Stimulated activated CD8-positive, alpha-beta memory T cell treated with anti-CD3 and anti-CD28 coated beads, Interleukin-2, amount 100 ng/mL, for 1 hour (primary cell): ENCODE measurements at places on chromosomes 7 and 10.

DNA sequence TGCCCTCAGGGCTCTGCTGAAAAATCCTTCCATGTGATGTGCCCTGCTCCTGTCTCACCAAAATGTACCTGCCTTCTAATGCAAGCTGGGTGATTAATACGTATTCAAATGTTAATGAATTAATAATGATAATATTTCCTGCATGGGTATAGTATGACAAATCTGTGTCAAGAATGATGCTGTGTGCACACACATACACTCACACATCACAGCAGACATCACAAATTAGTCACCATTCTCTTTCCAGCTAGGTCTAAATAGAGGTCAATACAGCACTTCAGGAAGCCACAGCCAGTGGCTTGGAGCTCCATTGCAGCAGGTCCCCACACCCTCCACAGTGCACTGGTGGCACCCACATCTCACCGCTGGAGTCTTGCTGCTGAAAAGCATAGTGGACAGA, 681.2 kb upstream of the NRP1 start:
- no peak for DNase-seq

GRCh38 chr7:2299870-2300512, 14.2 kb downstream of the SNX8 start:
- DNase-seq: no peak

GRCh38 chr7:127250312-127251035, 2.3 kb downstream of the GRM8 start:
- DNase-seq: no peak

GRCh38 chr7:100547872-100548271, 8.9 kb downstream of the AGFG2 start:
- DNase-seq: no peak

DNA sequence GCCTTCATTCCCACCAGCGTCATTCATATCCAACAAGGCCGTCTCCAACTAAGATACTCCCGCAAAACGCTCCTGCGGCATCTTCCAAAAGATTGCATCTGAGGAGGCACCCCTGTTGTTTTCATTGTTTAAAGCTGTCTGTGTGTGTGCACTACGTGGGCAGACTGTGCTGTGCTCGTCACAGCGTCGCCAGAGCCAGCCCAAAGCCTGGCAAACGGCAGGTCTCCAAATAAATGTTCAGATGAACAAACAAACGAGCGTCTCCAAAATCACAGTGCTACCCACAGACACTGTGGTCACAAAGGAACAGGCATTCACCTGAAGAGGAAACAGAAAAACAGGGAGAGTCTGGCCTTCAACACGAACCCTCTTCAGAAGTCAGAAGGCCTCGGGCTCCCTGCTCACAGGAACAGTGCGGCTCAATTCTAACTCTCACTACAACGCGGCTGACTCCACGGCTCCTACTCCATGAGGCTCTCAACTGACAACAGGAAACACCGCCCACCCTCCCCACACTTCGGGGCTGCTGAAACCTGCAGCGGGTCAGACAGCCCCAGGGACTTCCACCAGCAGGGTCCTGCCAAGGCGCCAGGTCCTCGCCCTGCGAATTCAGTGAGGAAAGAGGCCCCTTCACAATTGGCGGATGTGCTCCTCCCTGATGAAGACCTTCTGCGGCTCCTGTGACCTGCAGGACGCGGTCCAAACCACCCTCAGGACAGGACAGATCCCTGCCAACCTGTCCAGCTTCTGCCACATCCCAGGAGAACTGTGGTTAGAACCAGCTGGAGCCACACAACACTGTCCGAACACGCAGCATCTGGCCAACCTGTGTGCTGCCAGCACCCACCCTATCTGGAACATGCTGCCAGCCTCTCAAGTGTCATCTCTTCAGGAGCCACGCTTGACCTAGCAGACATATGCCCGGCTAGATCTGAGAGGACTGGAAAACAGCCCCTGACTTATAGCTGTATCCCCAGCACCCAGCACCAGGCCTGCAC, 36.1 kb downstream of the MAD1L1 start:
- no peak for DNase-seq

GRCh38 chr7:2759736-2760097, 71.7 kb downstream of the AMZ1 start:
- no peak for DNase-seq

DNA sequence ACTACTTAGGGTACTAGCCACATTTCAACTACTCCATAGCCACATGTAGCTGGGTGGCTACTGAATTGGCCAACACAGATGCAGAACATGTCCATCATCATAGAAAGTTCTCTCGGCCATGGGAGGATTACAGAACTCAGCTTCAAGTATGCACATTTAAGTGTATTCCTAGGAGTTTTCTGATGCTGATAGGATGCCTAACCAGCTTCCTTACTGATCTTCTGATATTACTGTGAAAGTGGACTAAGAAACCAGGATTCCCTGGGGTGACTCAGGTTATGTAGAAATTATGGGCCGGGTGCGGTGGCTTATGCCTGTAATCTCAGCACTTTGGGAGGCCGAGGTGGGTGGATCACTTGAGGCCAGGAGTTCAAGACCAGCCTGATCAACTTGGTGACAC, 125.5 kb downstream of the FRMD4A start:
- DNase-seq: no peak

- DNase-seq: no peak
These were observed 124.7 kb downstream of the CFAP58 start for GRCh38 chr10:104478380-104478779.

DNA sequence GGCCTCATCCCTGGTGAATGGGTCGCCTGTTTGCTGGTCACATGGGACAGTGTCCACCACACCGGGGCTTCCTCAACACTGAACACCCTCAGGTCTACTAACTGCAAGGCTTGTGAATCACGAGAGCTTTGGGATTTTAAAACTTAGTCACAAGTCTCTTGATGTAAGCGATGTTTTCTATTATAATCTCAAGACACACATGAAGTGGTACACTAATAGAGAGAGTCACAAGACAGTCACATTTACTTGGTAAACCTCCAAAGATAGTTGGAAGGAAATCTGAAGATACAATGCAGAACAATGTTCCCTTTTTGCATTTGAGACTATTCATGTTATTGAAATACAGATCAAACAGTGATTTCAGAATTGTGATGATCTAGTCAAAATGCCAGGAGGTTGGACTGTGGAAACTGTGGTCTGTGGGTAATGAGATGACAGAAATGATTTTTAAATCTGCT, 233.1 kb upstream of the KLF6 start:
- DNase-seq: no peak

DNA sequence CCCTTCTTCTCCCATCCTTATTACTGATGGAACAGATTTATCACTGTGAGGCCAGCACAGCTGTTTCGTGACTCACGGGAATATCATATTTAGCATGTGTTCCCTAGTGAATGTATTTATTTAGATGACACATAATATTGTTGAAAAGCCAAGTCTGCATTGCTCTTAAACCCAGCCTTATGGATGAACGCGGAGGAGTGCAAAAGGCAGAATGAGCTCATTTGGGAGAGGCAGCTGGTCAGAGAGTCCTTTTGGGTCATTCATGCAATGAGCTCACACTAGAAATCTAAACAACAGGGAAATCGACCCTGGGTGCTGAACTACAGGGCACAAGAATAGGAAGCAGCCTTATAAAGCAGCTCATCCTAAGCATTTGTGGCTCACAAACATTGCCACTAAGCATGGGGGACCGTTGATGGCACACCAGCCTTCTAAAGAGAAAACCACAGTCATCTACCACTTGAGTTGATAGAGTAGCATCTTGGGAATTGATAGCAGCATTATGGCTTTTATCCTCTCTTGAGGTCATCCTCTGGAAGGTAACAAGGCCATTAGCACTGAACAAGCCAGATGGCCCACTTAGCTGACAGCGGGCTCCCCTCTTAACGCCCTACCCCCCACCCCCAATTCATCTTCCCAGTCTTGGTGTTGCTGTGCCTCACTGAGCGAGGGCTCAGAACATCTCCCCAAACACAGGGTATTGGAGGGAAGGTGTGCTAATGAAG, 32.9 kb upstream of the SDK1 start:
- no peak for DNase-seq

- no peak for DNase-seq
These were observed 292.6 kb upstream of the MGMT start for GRCh38 chr10:129174232-129175014.

- DNase-seq: no peak
These were observed 54.5 kb downstream of the NRP1 start for GRCh38 chr10:33279811-33280602.

DNA sequence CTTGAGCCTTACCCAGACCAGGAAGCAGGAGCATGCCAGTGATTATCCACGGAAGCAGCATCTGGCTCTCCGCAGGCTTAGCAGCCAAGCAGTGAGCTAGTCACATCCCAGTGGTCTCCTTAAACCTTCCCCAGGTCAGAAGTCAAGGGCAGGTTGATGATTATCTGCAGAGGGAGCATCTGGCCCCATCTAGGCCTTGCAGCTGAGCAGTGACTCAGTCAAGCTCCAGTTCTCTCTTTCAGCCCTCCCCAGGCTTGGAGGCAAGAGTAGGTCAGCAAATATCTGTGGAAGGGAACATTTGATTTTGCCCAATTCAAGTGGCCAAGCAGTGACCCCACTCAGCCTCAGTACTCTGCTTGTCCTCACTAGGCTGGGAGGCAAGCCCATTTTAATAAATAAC, 61.6 kb downstream of the ANKRD7 start:
- DNase-seq: no peak

DNA sequence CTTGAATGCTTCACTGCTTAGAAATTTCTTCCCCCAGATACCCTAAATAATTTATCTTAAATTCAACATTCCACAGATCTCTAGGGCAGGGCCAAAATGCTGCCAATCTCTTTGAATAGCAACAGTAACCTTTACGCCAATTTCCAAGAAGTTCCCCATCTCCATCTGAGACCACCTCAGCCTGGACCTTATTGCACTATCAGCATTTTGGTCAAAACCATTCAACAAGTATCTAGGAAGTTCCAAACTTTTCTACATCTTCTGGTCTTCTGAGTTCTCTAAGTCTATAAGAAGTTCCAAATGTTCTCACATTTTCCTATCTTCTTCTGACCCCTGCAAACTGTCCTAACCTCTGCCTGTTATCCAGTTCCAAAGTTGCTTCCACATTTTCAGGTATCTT, 1306.9 kb upstream of the SORCS1 start:
- no peak for DNase-seq

DNA sequence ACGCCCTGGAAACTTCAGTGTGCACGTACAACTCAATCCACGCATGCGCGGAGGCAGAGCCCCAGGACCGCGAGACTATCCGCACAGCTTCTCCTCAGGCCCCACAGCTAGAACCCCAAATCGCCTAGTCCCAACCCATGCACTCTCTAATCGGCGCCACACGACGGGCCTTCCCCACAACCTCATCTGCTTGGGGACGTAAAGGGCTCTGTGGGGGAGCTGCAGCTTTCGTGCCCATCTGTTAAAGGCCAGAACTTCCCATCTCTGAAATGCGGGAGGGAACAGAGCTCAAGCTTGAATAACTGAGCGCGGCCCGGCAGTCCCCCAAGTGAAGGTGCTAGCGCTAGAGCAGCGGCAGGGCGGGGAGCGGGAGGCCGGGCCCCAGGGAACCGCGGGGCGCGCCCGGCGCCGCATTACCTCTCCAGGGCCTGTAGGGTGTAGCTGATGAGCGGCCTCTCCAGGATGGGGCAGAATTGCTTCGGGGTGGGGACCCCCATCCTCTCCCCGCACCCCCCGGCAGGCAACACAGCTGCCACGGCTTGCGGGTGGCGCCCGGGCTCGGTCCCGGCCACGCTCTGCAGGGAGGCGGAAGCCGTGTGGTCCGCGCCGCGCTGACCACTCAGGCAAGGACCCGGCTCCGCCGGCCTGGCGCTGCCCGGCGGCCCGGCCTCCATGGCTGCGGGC, 547 bp downstream of the CRPPA start:
- peak; percentile 74 for DNase-seq
